Urinary bladder (tissue), 4 donors: ENCODE measurements at places on chromosomes 5 and 9.

DNA sequence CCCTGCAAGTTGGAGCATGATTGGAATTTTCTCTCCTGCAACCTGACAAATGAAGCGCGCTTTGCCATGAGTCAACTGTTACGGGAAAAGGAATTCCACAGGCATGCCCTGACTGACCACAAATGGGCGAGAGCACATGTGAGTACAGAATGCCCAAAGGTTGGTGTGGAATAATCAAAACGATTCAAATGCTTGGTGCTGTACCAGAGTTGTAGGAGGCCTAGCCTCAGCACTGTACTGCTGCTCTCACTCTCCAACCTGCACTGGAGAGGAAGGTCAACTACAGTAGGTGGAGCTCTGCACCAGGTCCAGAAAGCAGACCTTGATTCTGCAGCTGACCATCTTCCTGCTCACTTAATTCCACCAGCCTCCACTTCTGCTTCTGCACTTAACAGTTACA, 406.9 kb upstream of the ACTBL2 start:
- DNase-seq, result no peak

DNA sequence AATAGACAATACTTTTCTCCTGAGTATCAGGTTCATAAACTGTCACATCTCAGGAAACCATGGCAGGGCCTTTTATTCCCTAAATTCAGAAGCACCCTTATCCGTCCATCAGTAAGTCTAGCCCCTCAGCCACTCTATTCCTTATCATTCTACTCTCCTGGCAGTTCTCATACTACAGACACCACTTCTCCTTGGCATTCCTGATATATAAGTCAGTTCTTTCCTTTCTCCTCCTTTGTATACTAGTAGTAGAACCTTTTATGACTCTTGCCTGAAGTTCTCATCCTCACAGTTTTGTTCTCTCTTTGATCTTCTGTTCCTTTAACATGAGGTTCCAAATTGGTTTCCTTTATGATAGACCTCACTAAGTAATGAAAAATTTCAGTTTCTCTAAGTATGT, 29.3 kb downstream of the GRAMD2B start:
- DNase-seq, result no peak

- DNase-seq, result no peak
These were observed 7.7 kb upstream of the VAV2 start for GRCh38 chr9:133999851-134000265.

GRCh38 chr5:115475788-115476187, 68.8 kb downstream of the FEM1C start:
- DNase-seq, result no peak

GRCh38 chr5:107531308-107531707, 139.4 kb downstream of the EFNA5 start:
- DNase-seq, result no peak

DNA sequence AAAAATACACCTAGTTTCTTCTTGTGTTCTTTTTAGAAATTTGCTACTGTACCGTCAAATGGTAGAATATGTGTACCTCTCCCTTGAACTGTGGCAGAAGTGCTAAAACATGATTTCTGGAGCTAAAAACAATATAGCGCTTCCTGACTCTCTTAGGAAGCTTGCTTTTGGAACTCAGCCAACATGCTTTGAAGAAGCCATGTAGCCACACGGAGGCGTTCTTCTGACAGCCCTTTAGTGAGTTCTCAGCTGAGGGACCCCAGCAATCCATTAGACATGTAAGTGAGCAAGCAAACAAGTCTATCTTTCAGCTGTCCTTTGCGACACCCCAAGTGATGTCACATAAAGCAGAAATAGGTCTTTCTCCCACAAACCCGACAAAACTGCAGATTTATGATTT, 917.0 kb downstream of the CDH9 start:
- no peak for DNase-seq

- DNase-seq, result no peak
These were observed 29.2 kb upstream of the MSANTD3 start for GRCh38 chr9:100397529-100398266.

GRCh38 chr5:36743891-36744772, 132.4 kb upstream of the NIPBL start:
- no peak for DNase-seq

DNA sequence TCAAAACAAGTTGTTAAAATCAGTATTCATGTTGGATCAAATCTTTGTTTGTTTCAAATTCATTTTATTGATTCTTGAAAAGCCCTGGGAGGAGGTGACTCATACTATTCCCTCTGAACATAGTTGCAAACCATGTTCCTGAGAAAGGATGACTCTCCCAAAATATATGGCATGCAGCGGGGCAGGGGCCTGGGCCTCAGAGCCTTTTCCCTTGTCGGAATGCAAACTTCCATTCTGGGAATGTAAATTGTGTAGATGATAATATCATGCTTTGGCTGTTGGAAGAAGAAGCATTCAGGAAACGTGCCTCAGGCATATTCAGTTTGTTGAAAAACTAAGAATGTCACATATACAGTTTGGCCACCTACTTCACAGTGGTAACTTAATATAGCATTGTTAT, 242.0 kb downstream of the AUH start:
- DNase-seq, result no peak

GRCh38 chr5:147101659-147102369, 133.0 kb upstream of the STK32A start:
- DNase-seq, result no peak

GRCh38 chr9:134220311-134220710, 55.9 kb upstream of the RNU6ATAC start:
- no peak for DNase-seq

GRCh38 chr9:98951967-98952366, 8.3 kb downstream of the COL15A1 start:
- DNase-seq, result no peak

GRCh38 chr9:29969856-29970647, 2396.8 kb upstream of the C9orf72 start:
- no peak for DNase-seq

DNA sequence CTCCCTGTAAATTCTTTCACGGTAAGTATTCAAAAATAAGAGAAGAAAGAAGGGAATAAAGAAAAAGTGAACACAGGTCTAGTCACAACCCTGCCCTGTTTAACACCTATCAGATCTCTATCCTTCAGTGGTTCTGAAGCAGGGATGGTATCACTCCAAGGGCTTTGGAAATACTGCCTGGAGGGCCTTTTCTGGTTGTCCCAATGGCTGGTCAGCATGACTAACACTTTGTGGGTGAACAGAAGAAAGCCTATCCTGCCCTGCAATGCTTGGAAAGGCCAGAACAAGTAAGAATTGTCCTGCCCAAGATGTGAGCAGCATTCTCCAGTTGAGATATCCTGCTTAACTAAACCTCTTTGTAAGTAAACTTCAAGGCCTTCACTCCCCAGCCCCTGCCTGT, 124.9 kb downstream of the TMEM167A start:
- DNase-seq, result no peak

- no peak for DNase-seq
These were observed 8.9 kb downstream of the IRF1 start for GRCh38 chr5:132481596-132482211.

GRCh38 chr9:438066-438465, 223.4 kb downstream of the DOCK8 start:
- DNase-seq, result no peak

GRCh38 chr5:107248066-107248695, 422.6 kb downstream of the EFNA5 start:
- DNase-seq, result no peak

- DNase-seq, result no peak
These were observed 15.6 kb upstream of the FOXD1 start for GRCh38 chr5:73464016-73464745.

DNA sequence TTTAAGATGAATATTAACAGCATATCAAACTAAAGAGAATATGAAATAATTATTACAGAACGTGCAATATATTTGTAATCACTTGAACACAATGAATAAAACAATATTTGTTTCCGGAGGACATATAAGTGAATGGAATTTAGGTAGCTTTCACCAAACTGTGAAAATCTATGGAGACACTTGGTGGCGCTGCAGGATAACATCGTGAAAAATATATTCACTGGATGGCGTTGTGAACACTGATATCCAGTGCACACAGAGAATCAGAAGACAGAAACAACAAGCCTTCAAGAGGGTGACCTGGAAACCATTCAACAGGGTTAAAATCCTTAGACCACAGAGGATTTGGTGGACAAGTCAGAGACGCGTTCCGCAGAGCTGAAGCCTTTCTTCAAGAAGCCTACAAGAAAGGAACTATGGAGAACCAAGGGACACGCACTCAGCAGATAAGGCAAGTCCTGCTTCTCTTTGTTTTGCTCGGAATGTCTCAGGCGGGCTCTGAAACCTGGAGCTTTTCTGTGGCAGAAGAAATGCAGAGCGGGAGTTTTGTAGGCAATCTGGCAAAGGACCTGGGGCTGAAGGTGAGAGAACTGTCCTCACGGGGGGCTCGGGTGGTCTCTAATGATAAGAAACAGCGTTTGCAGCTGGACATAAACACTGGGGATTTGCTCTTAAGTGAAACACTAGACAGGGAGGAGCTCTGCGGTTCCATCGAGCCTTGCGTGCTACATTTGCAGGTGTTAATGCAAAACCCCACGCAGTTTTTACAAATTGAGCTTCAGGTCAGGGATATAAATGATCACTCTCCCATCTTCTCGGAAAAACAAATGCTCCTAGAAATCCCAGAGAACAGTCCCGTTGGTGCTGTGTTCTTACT, at the start of gene PCDHB11:
PCDHB11 (plus strand) TSS at position 269 of the 877 bp plus-strand sequence; CDS start at position 417, 148 bp downstream.
- no peak for DNase-seq

- DNase-seq, result no peak
These were observed 8.7 kb downstream of the PHYKPL start for GRCh38 chr5:178223828-178224335.

- no peak for DNase-seq
These were observed 2.6 kb upstream of the CPEB4 start for GRCh38 chr5:173885475-173886010.

DNA sequence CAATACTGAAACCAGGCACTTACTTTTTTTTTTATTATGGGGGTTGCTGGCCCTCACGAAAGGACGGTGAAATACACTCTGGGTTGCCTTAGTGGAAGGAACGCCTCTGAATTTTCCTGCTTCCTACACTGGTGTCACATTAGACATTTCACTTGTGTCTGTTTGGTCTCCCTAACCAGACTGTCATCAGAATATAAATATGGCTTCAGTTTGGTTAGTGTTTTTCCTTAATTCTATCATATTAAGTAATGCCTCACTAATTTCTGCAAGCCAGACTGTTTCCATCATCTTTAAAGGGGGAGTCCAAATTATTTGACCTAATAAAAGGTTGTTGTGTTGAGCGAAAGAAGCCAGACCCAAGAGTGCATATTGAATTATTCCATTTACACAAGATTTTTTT, 4.7 kb downstream of the GLIS3 start:
- no peak for DNase-seq
